ENCODE measurements at places on chromosomes 16 and 17.
A peak's percentile ranks its signal among the peaks of the same experiment; 100 is the strongest.

GRCh38 chr16:53257001-53257400 lies 177.3 kb upstream of the RBL2 start:
- DNase-seq: no peak

DNA sequence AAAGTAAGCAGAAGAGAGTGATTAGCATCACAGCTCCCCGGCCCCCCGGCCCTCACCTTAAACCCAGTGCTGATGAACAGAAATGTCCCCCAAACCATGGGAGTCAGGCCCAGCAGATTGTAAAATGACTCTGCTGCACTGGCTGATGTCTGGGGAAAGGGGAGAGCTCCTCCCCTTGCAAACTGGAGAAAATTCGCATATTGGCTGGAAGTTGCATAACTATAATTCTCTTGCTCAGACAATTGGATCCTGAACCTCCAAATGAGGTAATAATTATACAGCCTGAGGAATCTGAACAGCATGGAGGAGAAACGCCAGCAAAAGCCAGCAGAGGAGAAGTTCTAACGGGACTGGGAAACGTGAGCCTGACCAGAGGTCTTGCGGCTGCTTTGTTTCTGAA lies 109.7 kb downstream of the C16orf95 start:
- DNase-seq: no peak

- DNase-seq: no peak
Measured at GRCh38 chr16:61829631-61830030, 206.6 kb downstream of the CDH8 start.

DNA sequence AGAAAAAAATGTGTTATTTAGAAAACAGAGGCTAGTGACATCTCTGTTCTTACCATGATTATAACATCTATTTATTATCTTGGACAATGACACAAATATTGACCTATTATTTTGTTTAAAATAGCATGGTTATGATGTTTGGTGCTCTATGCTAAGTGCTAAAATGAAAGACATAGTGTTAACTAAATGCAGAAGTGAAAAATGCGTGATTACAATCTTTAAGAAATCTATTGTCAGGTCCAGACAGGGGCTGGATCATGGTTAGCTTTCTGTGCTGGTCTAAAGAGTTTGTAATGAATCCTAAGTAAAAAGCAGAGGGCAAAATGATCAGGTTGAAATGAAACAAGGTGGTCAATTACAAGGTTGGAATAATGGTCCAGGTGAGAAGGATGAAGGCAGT lies 622 bp upstream of the KRT28 start:
- no peak for DNase-seq

DNA sequence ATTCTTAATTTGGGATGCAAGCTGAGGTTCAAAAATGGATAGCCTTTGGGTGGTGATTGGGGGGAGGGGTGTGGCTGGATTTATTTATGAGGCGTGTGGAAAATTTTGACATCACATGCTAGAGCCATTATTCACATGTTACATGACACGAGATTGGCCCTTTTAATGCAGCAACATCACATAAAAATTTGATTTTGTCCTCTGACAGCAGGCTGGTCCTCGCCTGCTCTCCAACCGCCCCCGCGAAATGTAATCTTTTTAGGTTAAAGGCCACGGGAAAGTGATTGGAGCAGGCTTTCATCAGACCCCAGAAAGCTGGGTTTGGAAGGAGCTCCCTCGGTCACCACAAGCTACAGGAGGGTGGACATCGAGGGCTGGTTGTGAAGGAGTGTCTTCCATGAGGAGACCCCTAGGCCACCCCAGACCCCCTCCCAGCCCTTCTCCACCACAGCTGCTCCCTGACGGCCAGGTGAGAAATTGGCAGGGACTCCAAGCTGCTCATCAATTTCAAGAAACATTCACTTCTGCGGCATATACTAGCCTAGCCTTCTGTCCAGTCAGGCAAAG lies 502.7 kb upstream of the PSMD7 start:
- no peak for DNase-seq

GRCh38 chr17:28717578-28718332 lies at the start of gene RAB34:
Gene RAB34, minus strand, starts transcription at chr17:28717868. Its CDS starts 602 bp downstream, at chr17:28717266.
- DNase-seq: peak; percentile 65

- no peak for DNase-seq
Measured at GRCh38 chr17:74610108-74610507, 13.4 kb downstream of the CD300E start.

- DNase-seq: no peak
Measured at GRCh38 chr16:86576591-86577313, 1.6 kb upstream of the FOXL1 start.

DNA sequence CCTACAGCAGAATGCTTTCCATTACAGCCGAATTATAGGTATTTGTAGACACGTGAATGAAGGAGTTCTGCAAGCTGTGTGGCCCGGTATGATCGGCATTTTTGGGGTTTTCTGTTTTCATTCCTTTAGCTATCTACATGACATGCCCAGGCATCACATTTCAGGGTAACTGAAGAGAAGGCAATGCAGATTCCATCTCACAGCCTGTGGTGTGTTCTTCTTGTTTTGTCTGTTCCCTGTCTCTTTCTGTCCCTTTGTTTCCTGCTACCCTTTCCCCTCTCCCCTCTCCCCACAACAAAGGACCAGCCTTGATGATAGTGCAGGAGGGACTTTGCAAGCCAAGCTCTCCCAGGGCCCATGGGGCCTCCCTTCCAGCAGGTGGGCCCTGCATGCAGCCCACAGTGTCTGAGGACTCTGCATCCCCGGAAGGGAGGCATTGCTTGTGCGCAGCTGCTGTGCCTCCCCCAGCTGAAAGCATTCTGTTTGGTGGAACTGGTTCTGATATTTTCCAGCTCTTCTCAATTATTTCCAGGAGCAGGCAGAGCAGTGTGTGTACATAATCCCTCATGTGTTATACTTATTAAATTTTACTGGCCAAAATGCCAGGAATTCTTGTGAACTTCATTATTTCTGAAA lies 207.4 kb downstream of the RPTOR start:
- no peak for DNase-seq
